ENCODE measurements at places on chromosomes 4 and X.

DNA sequence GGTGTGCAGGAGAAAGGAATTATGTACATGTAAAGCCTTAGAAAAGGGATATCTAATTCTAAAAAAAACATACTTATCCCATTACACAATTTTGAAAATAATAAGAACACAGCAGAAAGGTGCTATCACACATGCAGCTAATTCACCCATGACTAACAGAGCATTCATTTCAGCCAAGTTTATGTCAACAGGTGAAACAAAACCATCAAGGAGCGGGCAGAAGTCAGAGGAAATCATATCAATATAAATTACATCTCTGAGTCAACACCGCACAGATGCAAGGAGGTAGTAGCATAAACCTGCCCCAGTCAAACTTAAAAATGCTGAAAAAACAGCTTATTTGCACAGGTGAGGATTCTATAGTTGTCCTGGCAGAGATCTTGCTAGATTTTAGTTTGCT is 197.9 kb downstream of the PRDM5 start:
- no peak for DNase-seq

DNA sequence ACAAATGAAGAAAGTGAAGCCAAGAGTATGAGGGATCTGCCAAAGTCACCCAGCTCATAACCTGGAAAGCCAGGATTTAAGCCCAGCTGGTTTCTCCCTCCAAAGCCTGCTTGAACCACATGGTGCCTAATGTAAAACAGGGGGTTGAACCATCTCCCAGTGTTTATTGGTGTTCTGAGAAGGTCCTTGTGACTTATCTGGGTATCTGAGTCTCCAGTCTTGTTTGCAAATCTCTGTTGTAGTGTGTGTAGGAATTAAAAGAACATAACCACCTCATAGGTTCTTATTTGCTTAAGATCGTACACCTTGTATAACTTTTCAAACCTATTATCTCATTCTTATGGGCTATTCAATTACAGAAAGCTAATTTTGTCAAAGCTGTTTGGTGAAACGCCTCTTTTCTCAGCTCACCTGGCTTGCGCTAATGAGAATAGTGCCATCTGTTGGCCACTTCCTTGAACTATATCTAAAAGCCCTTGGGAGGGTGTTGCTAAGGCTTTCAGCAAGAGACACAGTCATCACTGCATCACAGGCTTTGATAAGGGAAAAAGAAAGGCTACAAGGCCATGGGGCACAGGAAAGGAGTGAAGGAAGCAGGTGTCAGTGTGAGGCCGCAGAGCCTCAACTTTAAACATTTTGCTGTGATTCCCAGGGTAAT is 34.0 kb downstream of the ETDB start:
- DNase-seq = no peak

GRCh38 chr4:6050551-6050950 is 32.3 kb upstream of the C4orf50 start:
- no peak for DNase-seq

GRCh38 chrX:101391831-101392230 is 1.0 kb downstream of the RPL36A start:
- DNase-seq = no peak

DNA sequence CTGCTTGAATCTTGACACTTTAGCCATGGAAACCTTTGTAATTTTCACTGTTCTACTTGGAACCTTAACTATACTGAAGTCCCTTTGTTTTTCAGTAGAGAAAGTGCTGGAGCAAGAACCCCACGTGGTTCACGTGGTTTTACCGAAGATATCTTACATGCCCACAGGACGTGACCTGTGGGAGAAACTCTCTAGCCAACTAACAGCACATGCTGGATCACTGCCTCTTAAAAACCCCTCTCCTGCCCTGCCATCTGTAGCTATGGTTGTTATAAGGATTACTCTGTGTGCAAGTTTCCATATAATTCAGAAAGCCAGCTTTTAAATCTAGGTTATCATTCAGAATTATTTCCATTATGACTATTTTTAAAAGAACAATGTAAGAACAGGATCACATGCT is 30.2 kb downstream of the SPANXD start:
- no peak for DNase-seq

GRCh38 chr4:7539186-7539585 is 104.5 kb upstream of the PSAPL1 start:
- no peak for DNase-seq

DNA sequence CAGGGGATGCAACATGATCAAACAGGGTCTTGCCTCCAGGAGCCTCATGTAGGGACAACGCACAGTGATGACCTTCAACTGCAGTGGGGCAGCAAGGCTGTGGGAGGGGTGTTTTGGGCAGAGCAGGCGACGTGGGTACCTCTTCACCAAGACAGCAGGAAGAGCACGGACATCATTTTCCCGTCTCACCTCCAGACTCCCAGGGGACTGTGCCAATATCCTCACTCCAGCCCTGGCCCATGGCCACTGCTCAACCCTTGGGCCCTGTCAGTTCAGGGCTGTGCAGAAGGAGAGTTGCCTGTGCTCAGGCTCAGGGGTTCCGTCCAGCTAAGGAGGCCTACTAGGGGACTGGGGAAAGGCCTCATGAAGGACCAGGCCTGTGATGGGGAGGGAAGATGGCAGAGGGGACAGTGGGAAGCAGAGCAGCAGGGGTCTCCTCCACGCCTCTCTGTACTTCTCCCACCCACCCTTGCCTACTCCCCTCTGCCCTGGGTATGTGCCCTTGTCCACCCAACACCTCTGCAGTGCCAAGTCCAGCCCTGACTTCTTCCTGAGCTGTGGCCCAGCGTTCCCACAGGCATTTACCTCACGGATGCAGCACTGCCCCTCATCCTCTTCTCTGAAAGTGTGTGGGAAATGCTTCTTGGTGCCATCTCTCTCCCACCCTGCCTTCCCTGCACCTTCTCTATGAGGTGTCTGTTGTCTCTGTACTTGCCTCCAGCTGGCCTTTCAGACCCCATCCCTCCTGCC is 1.4 kb downstream of the IL9R start:
- DNase-seq = no peak

GRCh38 chr4:86036736-86037135 is 323.1 kb downstream of the MAPK10 start:
- DNase-seq = no peak

GRCh38 chr4:186642530-186642929 is 81.1 kb downstream of the FAT1 start:
- DNase-seq = no peak
